Ascending aorta (tissue), 2 donors: ENCODE measurements at places on chromosomes 4 and X.

- H3K27ac ChIP-seq = no peak overlapping the region
- no peaks in the 10 kb centered on the region for H3K27me3 ChIP-seq
- H3K4me3 ChIP-seq = no peak overlapping the region
- H3K36me3 ChIP-seq = no peaks in the 10 kb centered on the region
These were observed 76.8 kb upstream of the GC start for GRCh38 chr4:71860643-71861042.

DNA sequence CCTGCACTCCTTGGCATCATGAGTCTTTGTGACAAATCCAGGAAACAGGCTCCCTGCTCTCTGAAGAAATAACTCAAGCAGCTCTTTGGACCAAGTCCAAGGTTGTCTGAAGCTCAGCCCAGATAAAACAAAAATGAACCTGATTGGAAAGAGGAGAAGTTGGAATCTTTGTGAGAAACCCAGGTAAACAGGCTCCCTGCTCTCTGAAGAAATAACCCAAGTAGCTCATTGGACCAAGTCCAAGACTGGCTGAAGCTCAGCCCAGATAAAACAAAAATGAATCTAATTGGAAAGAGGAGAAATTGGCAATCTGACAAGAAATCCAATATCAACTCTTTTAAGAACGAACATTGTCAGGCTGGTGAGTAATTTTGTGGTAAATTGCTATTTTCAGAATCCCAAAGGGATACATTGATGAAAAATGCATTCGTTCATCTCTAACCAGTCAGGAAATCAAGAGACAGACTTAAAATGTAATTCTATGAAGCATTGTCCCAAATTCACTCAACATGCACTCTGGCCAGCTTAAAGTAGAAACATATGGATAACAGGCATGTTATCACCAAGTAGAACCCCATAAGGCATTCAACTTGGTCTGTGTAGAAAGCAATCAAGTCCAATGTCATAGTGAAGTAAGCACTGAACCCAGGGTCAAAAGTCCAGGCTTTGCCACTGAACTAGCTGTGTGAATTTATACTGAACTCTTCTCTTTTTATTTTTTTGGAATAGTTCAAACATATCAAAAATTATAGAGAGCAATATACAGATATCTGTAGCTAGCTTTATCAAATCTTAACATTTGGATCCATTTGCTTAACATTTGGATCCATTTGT is 16.8 kb upstream of the NFXL1 start:
- H3K4me1 ChIP-seq = peaks cover 4% of the 10 kb centered on the region
- no peak overlapping the region for H3K4me3 ChIP-seq
- no peak for DNase-seq
- no peaks in the 10 kb centered on the region for H3K27me3 ChIP-seq
- no peak overlapping the region for H3K27ac ChIP-seq
- no peaks in the 10 kb centered on the region for H3K36me3 ChIP-seq

GRCh38 chr4:118237531-118237930 is 115.3 kb downstream of the PRSS12 start:
- no peaks in the 10 kb centered on the region for H3K4me1 ChIP-seq
- no peak overlapping the region for H3K27ac ChIP-seq
- H3K27me3 ChIP-seq = no peaks in the 10 kb centered on the region
- H3K4me3 ChIP-seq = no peak overlapping the region
- no peak for DNase-seq

- H3K27ac ChIP-seq = no peak overlapping the region
- H3K4me3 ChIP-seq = peak overlapping the region; percentile 65
- no peak for DNase-seq
- no peaks in the 10 kb centered on the region for H3K27me3 ChIP-seq
- H3K4me1 ChIP-seq = peaks cover 37% of the 10 kb centered on the region
These were observed 918 bp downstream of the HAUS3 start for GRCh38 chr4:2241003-2241402.

GRCh38 chrX:140765043-140765784 is 55.7 kb downstream of the LINC00632 start:
- no peaks in the 10 kb centered on the region for H3K27me3 ChIP-seq
- peak overlapping the region; percentile 77 for H3K27ac ChIP-seq
- no peaks in the 10 kb centered on the region for H3K36me3 ChIP-seq

DNA sequence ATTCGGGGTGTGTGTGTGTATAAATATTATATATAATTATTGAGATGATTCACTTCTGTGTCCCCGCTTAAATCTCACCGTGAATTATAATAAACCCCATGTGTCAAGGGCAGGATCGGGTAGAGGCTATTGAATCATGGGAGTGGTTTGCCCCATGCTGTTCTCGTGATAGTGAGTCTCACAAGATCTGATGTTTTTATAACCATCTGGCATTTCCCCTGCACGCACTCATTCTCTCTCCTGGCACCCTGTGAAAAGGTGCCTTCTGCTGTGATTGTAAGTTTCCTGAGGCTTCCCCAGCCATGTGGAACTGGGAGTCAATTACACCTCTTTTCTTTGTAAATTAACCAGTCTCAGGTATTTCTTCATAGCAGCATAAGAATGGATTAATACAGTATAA is 851.4 kb upstream of the AGA start:
- H3K27ac ChIP-seq = no peak overlapping the region
- no peaks in the 10 kb centered on the region for H3K4me1 ChIP-seq
- no peaks in the 10 kb centered on the region for H3K27me3 ChIP-seq
- DNase-seq = no peak
- H3K4me3 ChIP-seq = no peak overlapping the region

- peaks cover 4% of the 10 kb centered on the region for H3K4me1 ChIP-seq
- H3K27ac ChIP-seq = peak overlapping the region; percentile 52
- no peak for DNase-seq
These were observed 15.8 kb downstream of the TBC1D14 start for GRCh38 chr4:6925357-6925836.

DNA sequence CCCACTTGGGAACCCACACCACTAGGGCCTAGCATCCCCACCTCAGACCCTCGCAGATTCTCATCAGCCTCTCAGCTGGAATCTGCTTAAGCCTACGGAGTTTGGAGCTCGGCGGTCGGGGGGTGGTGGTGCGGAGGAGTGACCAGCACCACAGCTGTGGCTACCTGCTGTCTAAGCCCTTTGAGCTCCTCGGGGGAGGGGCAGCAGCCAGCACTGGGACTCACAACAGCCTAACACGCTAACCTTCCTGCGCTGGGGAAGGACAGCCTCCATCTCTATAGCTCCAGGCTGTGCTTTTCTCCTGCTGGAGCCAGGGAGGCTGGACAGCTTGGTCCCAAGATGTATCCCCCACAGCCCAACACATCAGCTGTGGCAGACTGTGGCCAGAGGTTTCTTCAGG is 281.5 kb downstream of the USP46 start:
- H3K27ac ChIP-seq = no peak overlapping the region
- no peaks in the 10 kb centered on the region for H3K27me3 ChIP-seq
- no peaks in the 10 kb centered on the region for H3K36me3 ChIP-seq
- no peaks in the 10 kb centered on the region for H3K4me1 ChIP-seq

- H3K36me3 ChIP-seq = no peaks in the 10 kb centered on the region
- DNase-seq = no peak
- H3K27ac ChIP-seq = no peak overlapping the region
- no peak overlapping the region for H3K4me3 ChIP-seq
These were observed 234.0 kb downstream of the OPHN1 start for GRCh38 chrX:68199062-68199848.

GRCh38 chr4:151325111-151325948 is at the start of gene SH3D19:
Gene SH3D19, minus strand, starts transcription at chr4:151325605. Its CDS starts 253 bp downstream, at chr4:151325352.
- no peaks in the 10 kb centered on the region for H3K4me1 ChIP-seq
- peak within 1 kb of the TSS; percentile 92 for H3K27ac ChIP-seq
- H3K36me3 ChIP-seq = no peaks in the 10 kb centered on the region
- peak within 1 kb of the TSS; percentile 82 for H3K4me3 ChIP-seq
- DNase-seq = no peak

DNA sequence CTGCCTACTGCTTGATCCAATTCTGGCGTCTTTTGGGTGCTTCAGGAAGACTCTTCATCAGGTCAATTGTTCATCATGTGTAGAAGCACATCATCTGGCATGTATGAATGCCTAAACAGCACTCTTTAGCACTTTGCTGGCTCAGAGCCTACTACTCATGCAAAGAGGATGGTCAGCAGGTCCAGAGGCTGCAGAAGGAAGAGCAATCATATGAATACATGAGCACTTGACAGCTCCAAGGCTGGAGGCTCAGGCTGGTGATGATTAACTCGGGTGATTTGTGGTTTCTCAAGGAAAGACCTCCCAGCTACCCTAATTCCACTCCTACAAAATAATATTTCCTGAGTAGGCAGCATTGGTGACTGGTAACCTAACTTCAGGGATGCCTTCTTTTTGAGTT is 103.8 kb upstream of the CXCL13 start:
- H3K4me1 ChIP-seq = no peaks in the 10 kb centered on the region
- H3K27me3 ChIP-seq = no peaks in the 10 kb centered on the region
- H3K36me3 ChIP-seq = no peaks in the 10 kb centered on the region
- H3K4me3 ChIP-seq = no peak overlapping the region

- DNase-seq = no peak
- peaks cover 2% of the 10 kb centered on the region for H3K4me1 ChIP-seq
- no peak overlapping the region for H3K4me3 ChIP-seq
- H3K36me3 ChIP-seq = peaks cover 14% of the 10 kb centered on the region
- H3K27me3 ChIP-seq = no peaks in the 10 kb centered on the region
These were observed 76.7 kb downstream of the FNIP2 start for GRCh38 chr4:158845311-158846041.

GRCh38 chr4:110616238-110617074 is 6.4 kb downstream of the PITX2 start:
- no peak overlapping the region for H3K4me3 ChIP-seq
- peaks cover 60% of the 10 kb centered on the region for H3K27me3 ChIP-seq
- H3K27ac ChIP-seq = no peak overlapping the region

GRCh38 chrX:20252381-20253231 is 14.1 kb downstream of the RPS6KA3 start:
- no peaks in the 10 kb centered on the region for H3K36me3 ChIP-seq
- no peak overlapping the region for H3K4me3 ChIP-seq
- no peak for DNase-seq
- no peaks in the 10 kb centered on the region for H3K27me3 ChIP-seq

DNA sequence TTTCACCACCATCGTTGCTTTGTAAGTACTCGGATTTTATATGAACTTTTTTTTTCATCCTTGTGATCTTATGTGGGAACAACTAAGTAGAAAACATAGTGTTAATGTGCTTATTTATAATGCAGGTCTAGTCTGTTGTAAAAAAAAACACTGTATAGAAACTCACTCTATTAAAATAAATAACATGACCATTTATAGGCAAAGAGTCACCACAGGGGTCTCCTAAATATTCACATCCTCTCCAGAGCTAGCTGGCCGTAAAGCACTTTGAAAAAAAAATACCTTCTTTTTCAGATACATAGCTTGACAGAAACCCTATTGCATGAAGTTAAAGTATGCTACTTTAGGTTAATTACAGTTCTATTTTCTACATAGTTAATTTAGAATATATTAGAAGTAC is 11.2 kb downstream of the TMEM184C start:
- no peak overlapping the region for H3K4me3 ChIP-seq
- peaks cover 40% of the 10 kb centered on the region for H3K36me3 ChIP-seq
- H3K27me3 ChIP-seq = no peaks in the 10 kb centered on the region
- no peaks in the 10 kb centered on the region for H3K4me1 ChIP-seq

DNA sequence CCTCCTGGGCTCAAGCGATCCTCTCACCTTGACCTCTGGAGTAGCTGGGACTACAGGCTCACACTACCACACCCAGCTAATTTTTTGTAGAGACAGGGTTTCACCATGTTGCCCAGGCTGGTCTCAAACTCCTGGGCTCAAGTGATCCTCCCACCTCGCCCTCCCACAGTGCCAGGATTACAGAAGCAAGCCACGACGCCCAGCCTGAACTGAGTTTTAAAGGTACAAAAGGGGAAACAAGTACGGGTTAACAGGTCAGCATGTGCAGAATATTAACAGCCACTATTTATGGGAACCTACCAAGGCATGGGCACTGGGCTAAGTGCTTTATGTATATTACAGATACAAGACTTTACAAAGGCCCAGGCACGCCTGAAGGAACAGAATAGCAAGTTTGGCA is 164.3 kb upstream of the GPC4 start:
- H3K36me3 ChIP-seq = no peaks in the 10 kb centered on the region
- H3K27ac ChIP-seq = no peak overlapping the region
- H3K4me3 ChIP-seq = no peak overlapping the region
- no peaks in the 10 kb centered on the region for H3K27me3 ChIP-seq
- H3K4me1 ChIP-seq = no peaks in the 10 kb centered on the region
- no peak for DNase-seq

DNA sequence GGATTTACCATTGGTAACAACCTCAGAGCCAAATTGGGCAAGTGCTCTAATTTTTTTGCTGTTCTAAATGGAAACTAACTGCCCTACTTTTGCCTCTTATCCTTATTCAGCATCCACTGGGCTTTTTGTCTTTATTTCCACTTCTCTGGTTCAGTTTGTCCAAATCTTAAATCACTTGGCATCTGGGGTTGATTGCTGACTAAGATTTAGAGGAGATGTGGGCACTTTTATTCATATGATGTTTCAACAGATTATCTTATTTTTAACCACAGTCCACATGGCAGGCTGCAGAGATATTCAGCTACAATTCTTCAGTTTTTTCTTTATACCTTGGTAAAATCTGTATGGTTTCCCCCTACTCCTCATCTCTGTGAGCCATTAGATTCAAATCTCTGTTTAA is 1161.4 kb upstream of the PCDH7 start:
- H3K36me3 ChIP-seq = no peaks in the 10 kb centered on the region
- no peak overlapping the region for H3K27ac ChIP-seq
- no peak for DNase-seq
- H3K4me1 ChIP-seq = no peaks in the 10 kb centered on the region
- H3K27me3 ChIP-seq = no peaks in the 10 kb centered on the region

- peaks cover 11% of the 10 kb centered on the region for H3K4me1 ChIP-seq
- H3K36me3 ChIP-seq = no peaks in the 10 kb centered on the region
- H3K4me3 ChIP-seq = no peak overlapping the region
- H3K27ac ChIP-seq = peak overlapping the region; percentile 84
- no peak for DNase-seq
These were observed 231.7 kb upstream of the PGRMC2 start for GRCh38 chr4:128519163-128519830.

GRCh38 chrX:3142259-3143042 is 101.2 kb downstream of the ARSF start:
- no peak overlapping the region for H3K4me3 ChIP-seq
- H3K4me1 ChIP-seq = no peaks in the 10 kb centered on the region
- H3K27me3 ChIP-seq = no peaks in the 10 kb centered on the region
- no peak for DNase-seq
- H3K36me3 ChIP-seq = no peaks in the 10 kb centered on the region

GRCh38 chr4:101528526-101528925 is 181.2 kb upstream of the PPP3CA start:
- H3K4me1 ChIP-seq = no peaks in the 10 kb centered on the region
- H3K4me3 ChIP-seq = no peak overlapping the region
- no peak for DNase-seq

DNA sequence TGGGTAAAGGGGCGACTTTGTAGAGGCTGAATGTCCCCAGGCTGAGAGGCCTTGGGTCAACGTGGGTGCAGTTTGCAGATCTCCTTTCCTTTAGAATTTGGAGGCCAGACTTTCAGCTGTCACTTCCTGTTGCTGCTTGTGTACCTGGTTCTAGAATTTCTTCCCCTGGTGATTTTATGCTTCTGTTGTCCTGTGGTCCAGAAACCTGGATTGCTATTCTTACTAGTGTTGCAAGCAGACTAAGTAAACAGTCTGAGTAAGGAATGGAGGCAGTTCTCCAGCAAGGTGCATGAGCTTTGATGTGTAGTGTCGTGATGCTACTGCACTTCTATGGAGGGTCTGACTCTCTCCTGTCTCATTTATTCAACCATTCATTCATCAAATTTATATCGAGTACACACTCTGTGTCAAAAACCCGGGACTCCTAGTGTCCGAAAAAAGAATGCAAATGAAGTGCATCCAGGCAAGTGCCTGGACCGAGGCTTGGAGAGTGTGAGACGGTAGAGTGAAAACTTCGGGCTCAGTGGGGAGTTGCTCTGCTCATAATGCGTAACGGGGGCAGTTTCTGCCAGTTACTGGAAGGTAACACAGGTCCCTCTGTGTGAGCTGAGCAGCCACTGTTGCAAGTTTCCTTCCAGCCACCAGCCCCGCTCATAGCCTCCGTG is 83.3 kb downstream of the SORCS2 start:
- no peak for DNase-seq
- no peak overlapping the region for H3K27ac ChIP-seq
- H3K4me3 ChIP-seq = no peak overlapping the region
